ENCODE measurements at places on chromosomes 2 and 18.

DNA sequence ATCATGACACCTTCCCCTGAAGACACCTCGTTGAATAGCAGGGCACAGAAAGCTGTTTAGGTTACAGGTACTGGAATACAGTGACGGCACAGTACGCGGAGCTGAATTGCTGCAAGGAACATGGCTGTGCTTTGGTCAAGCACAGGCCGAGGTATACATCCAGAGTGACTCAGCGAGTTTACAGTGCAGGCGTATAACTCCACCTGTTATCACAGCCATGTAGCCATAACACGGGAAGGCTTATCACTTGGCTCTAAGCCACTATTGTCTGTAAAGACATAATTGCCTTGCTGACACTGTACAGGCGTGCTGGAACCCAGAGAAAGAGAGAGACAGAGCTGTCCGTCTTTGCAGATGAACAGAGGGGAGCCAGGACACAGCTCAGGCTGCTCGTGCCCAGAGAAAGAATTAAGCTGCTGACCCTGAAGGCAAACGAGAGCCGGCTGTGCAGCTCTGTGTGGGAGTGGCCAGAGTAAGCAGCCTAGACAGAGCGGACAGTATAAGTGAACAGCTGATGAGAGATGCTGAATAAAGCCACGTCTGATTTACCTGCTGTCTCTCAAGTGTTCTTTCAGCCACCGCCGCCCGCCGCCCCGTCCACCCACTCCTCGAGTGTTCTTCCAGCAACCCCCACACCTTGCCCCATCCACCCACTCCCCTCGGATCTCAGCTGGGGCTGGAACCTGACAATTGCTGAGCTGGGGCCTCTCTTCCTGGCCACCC, 87.3 kb upstream of the PPP1CB start:
- no peak for DNase-seq

DNA sequence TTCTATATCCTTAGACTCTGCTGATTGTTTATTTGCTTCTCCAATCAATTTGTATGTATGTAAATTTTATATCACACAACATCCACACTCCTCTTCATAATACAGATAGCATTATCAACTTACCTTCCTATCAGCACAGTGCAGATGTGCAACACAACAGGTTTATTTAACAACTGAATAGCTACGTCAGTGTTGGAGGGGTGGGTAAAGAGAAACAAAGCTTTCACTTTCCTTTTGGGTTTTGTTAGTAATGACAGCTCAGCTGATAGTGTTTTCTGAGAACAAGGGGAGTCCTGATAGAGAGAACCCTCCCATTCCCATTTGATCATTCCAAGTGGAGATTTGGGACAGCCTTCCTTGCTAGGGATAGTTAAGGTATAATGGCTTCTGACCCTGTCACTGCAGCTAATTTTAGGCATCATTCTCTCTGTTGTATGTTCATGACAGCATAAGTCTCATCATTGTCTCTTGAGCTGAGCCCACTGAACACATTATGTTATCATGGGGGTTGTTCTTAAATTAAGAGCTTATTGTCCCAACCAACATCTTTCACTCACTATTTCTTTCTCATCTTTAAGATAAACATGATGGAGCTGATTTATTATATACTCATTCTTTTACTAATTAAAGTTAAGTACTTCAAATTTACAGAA, 227.7 kb downstream of the GPD2 start:
- no peak for DNase-seq

DNA sequence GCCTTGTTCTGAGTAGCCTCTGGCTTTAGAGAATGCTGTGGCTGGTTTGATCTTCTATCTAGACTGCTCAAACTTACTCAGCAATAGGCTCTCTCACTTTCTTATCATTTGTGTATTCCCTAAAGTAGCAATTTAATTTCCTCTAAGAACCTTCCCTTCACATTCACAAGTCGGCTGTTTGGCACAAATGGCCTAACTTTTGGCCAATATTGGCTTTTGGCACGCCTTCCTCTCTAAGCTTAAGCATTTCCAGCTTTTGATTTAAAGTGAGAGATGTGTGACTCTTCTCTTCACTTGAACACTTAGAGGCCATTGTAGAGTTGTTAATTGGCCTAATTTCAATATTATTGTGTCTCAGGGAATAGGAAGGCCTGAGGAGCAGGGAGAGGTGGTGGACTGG, 219.5 kb upstream of the PXDN start:
- no peak for DNase-seq

DNA sequence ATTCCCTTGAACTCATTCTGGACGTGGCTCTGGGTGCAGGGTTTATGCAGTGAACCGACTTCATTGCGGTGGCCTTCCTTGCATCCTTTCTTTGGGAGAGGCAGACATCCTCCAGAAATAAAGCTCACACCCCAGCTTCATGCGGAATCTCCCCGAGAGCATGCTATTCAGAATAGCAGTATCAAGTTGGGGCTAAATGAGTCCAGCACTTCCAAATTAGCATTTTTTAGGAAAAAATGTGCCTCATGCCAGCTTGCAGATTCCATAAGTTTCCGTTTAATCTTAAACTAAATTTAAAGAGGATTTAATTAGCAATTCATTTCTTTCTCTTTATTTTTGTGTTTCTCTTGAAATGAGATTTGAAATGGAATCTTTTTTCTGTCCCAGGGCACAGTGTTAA, 107.4 kb upstream of the HDAC4 start:
- no peak for DNase-seq

DNA sequence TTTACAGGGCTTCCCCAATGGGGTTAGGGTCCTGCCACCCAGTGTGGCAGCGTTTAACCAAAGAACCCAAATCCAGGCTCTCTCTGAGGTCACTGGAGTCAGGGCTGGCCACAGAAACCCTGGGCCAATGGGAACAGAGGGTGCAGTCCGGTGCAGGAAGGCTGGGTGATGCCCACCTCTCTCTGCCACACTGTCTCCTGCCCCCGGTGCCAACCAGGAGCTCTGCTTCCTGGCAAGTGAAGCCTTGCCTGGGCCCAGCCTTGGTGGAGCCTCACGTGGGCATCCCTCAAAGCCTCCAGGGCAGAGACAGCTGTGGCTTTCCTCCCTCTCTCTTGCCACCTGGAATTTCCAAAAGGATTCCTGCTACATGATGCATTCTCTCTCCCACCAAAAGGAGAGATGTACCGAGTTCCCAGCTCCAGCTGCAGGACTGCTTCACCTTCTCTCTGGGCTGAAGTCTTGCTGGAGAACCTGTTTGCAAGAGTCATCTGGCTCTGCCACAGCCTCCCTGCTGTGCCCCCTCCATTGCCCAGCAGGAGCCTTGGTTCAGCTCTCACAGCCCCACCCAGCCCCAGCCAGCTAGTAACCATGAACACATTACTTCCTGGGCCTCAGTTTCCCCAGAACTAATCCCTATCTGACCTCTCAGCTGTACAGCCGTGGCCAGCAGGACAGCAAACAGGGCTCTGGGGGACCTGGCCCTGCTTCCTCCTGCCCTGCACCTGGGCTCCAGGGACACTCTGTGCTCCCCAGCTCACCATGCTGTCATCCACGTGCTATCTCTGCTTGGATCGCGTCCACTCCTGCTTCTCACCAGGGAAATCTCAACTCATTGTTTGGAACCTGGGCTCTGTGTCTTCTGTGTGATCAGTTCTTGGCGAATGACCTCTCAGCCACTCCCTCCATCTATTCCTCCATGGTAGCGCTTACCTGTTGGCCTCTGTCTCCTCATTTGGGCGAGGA, 43.4 kb downstream of the KCNF1 start:
- DNase-seq = no peak

DNA sequence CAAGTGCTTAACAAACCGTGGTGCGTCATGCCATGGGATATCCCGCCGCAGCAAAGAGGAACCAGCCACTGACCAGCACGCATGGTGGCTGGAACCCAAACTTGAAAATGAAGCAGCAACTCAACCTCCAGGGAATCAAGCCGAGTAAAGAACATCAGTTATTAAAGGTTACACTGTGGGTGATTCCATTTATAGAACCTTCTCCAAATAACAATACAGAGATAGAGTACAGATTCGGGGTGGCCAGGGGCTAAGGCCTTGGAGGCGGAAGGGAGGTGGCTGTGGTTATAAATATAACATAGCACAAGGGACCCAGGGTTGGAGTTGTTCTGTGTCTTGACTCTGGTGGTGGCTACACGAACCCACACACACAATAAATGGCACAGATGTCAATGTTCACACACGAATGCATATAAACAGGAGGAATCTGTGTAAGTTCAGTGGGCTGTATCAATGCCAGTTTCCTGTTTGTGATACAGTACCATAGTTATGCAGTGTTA, 123.1 kb downstream of the EIPR1 start:
- no peak for DNase-seq

Measured in H4 (cell line).